ENCODE measurements at places on chromosomes 12 and 14.
A peak's percentile ranks its signal among the peaks of the same experiment; 100 is the strongest.

GRCh38 chr14:52781629-52782028, 9.8 kb downstream of the GNPNAT1 start:
- DNase-seq, result no peak

- no peak for DNase-seq
Measured at GRCh38 chr12:6604259-6605029, 2.7 kb downstream of the CHD4 start.

GRCh38 chr14:105411017-105411941, 8.3 kb upstream of the MTA1 start:
- no peak for DNase-seq

GRCh38 chr12:20560935-20561334, 134.2 kb upstream of the SLCO1C1 start:
- no peak for DNase-seq

DNA sequence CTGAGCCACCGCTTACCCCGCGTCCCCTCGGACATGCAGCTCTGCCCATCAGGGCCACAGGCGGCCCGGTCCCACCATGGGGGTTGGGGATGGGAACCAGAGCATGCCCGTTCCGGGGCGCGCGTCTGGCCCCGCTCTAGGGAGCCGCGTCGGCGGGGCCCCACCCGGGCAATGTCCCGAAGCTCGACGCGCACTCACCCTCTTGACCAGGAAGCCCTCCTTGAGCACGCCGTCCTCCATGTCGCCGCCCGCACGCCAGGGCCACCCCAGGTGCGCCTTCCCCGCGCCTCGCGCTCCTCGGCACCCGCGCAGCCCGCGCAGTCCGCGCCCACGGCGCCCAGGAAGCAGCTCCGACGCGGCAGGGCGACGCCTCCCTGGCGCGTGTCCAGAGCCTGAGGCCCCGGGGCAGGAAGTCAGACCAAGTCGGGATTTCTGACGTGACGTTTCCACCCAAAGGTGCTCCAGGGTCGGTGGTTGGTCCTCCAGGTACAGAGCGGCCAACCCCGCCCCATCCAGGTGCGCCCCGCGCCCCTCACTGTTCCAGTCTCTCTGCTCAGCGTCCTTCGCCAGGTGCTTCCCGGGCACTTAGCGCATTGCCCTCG, at the start of gene PLEK2:
Gene PLEK2 (minus strand): TSS at position 346 of the 602 bp plus-strand sequence. CDS start 106 bp downstream, at position 240.
- DNase-seq, result peak; percentile 13

DNA sequence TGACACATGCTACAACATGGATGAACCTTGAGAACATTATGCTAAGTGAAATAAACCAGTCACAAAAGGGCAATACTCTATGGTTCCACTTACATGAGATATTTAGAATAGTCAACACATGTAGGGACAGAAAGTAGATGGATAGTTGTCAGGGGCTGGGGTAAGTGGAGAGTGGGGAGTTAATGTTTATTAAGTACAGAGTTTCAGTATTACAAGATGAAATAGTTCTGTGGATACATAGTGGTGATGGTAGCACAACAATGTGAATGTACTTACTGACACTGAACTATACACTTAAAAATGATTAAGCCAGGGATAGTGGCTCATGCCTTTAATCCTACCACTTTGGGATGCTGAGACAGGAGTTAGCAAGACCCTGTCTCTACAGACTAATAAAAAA, 8.7 kb downstream of the NUP107 start:
- DNase-seq, result no peak

DNA sequence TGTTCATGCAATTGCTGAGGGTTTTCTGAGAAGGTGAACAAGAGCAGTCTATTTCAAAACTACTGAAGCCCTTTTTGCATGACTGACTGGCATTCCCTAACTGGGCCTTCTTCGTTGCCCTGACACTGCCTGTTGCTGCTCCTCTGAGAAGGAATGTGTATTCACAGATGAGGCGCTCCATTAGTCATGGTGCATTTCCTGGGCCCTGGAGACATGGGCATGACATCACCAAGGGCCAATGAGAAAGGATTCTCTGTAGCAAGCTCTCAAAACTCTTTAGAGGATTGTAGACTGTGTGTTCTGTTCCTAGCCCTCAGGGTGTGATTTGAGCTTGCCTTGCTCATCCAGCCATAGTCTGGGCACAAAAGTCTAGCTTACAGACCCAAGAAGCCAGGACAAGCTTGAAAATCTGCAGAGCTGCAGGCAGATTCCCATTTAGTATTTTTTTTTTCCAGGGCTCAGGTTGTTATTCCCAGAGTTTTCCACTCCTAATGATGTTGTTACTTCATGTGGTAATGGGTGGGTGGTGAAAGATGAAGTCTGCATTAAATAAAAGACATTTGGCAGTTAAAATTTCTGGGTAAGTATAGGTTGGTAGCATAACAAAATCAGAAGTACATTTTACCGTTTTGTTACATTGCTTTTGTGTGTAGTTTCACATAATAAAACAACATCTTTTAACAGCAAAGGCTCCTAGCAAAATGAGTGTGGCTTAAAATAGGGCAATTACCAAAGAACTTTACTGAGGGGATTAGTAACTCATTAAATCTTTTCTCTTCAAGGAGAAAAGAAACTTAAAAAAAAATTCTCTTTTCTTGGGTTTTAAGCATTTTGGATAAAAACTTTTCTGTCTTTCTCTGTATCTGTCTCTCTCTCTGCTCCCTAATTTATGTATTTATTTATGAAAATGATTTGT, 318.4 kb downstream of the RAD51B start:
- DNase-seq, result no peak

GRCh38 chr12:47270782-47271664, 191.3 kb upstream of the AMIGO2 start:
- no peak for DNase-seq

- peak; percentile 13 for DNase-seq
Measured at GRCh38 chr12:106282457-106283097, 20.0 kb upstream of the TCP11L2 start.

GRCh38 chr12:39905152-39905551, 200.7 kb downstream of the SLC2A13 start:
- DNase-seq, result no peak

GRCh38 chr14:103191844-103192243, 68.6 kb downstream of the TNFAIP2 start:
- DNase-seq, result no peak

GRCh38 chr14:89899917-89900663, 54.4 kb downstream of the EFCAB11 start:
- DNase-seq, result no peak

GRCh38 chr14:65006261-65006721, 19.6 kb downstream of the FNTB start:
- DNase-seq, result no peak

DNA sequence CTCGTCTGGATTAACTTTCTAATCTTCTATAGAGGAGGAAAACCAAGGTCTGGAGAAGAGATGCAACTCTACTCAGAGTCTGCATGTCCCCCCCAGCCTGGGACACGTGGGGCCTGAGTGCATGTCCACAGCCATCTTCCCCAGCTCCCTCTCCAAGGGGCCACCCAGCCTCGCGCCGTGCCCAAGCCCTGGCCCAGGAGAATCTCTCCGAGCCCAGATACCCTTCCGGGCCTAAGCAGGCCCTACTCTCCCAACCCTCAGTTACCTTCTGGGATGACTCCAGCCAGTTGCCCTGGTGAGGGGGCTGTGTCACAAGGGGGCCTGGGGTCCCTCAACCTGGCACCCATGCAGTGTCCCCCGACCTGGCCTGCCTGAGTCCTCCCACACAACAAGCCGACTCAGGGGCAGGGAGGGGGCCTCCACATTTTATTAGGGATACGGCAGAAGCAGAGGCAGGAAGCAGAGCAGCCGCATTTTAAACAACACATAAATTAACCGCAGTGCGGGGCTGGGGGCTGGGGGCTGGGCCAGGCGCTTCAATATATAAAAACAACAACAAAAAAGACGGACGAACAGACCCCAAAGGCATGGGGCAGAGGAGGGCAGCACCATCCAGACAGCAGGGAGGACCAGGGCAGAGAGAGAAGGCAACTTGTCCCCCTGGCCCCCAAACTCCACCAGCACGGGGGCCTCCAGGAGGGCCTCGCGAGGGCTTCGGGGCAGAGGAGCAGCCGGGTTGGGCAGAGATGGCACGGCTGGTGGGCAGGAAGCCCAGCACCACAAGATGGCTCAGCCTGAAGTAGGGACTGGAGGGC, 37.3 kb downstream of the NCKAP5L start:
- no peak for DNase-seq

DNA sequence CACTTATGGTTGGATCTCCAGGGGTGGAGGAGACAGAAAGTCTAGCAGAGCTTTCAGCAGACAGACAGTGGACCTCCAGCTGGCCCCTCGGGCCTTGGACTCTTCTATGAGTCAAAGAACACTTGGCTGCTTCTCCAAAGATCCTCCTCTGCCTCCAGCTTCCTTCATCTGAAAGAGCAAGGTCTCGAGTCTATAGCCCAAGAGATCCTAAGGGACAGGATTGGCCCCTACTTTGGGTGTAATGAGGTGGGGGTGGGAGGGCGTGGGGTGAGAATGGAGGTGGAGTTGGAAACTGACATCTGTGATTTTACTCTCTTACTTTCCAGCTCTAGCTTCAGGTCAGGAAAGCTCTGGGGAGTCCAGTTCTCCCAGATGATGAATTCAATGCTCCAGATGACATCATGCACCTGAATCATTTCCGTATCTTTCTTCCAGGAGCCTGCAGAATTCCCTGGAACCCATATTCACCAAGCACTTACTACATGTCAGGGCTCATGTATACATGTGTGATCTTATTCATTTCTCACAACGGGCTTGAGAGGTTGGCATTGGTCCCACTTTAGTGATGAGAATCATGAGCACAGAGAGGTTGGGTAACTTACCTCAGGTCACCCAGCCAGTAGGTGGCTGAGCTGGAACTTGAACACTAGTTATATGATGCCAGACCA, 10.2 kb upstream of the PGF start:
- no peak for DNase-seq

GRCh38 chr12:20028033-20028432, 340.3 kb upstream of the PDE3A start:
- DNase-seq, result no peak

DNA sequence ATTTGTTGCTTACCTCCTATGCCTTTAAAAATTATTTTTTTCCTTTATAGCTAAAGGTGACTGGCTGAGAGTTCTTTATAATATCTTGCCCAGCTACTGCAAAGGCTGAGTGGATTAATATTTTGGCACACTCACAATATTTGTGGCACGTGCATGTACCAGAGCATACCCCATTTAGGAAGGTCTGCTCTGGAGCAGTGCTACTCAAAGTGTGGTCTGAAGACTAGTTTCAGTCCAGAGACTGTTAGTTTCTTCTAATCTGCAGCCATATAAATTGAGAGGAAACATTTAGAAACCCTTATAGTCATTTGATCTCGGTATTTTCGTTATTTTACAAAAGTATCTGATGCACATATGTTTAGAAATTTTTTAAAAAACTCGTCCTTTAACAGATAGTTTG, 51.0 kb downstream of the IFT81 start:
- DNase-seq, result no peak

GRCh38 chr12:101919447-101919846, 42.1 kb downstream of the DRAM1 start:
- no peak for DNase-seq

DNA sequence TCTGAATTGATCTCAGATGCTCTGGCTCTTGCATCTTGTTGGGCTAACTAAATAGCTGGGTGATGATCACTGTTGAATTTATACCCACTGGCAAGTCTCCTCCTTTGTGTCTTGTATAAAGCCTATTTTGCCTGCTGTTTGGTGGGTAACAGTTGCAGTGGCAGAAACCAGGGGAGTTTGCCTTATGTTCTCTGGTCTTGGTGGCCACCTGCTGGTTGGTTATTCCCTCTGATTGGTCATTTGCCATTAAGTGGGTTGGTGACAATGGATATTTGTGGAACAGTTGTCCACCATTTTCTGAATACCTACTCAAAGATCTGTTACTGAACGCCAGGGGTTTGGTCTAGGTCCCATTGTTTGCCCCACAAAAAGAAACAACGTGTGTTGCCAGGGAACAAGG, 52.1 kb downstream of the AVPR1A start:
- DNase-seq, result no peak

DNA sequence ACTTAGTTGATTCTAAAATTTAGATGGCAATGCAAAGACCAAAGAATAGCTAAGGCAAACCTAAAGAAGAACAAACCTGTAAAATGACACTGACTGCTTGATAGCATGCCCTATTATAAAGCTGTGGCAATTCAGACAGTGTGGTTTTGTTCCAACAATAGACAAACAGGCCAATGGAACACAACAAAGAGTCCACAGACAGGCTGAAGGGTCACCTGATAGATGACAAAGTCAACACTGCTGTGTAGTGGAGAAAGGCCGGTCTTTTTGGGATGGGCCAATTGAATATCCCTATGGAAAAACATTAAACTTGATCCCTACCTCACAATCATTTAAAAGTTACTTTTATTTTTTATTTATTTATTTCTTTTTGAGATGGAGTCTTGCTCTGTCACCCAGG, 33.8 kb upstream of the SLC25A3 start:
- DNase-seq, result no peak

- DNase-seq, result no peak
Measured at GRCh38 chr12:49190974-49191373, 2.1 kb upstream of the TUBA1A start.

DNA sequence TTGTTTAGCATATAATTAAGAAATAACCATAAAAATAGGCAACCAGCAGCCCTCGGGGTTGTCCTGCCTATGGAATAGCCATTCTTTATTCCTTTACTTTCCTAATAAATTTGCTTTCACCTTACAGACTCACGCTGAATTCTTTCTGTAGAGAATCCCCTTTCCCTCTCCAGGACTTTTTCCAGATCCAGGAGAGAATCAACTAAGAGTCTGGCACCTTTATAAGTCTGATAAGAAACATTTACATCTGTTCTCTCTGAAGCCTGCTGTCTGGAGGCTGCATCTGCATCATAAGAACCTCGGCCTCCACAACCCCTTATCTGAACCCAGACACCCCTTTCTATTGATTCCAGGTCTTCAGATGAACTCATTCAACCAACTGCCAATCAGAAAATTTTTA, 32.3 kb downstream of the RIMBP2 start:
- no peak for DNase-seq

DNA sequence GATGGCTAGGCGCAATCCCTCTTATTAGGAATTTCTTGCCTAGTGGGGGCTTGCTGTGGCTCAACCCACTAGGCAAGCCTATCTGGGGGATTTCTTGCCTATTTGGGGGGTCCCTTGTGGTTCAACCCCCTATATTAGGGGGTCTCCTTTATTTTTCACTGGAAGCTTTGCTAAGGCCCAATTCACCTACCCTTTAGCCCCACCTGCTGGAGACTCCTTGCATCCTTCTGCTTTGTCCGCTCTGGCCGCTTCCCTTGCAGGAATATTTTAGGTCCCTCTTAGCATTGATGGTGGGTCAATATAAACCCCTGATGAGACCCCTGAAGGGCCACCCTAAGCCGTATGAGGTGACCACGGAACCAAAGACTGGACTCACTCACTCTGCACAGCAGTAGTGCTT, 1552.1 kb downstream of the AACS start:
- DNase-seq, result no peak

DNA sequence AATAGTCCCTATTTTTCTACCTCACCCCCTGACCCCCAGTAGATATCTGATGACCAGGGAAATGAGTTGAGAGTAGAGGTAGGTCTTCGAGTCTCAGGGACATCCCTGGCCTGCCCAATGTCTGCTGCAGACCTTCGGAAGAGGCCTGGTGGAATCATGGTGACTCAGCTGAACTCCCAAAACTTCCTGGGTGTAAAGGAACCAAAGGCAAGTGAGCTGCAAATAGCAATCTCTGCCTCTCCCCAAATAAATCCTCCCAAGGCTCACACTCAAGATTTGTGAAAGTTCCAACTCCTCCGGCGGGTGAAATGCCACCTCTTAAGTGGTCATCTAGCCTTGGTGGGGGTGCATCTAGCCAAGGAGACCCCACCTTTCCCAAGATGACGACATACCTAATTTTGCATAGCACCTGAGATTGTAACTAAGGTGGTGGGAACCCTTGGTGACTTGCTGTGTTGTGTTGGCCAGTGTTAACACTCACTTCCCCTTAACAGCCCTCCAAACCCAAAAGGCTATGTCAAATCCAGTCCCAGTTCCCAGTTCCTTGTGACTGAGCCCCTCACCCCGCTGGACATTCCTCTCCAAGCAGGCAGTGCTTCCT, 6.3 kb downstream of the ZFP36L1 start:
- no peak for DNase-seq
